ENCODE measurements at places on chromosomes 5 and 9.

DNA sequence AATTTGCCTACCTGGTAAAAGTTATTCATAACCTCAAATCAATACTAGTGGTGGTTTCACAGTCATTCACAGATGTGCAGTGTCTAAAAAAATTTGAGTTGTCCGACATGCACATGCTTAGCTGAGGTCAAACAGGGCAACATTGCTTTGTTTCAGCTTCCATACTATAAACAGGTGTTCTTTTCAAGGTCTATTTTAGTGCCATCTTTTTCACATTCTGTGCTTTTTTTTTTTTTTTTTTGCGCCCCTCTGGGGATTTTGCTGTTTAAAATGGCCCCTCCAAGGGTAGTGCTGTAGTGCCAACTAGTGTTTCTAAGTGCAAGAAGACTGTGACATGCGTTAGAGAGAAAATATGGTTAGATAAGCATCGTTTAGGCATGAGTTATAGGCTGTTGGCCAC is 14.5 kb downstream of the PHAX start:
- no peak for DNase-seq

DNA sequence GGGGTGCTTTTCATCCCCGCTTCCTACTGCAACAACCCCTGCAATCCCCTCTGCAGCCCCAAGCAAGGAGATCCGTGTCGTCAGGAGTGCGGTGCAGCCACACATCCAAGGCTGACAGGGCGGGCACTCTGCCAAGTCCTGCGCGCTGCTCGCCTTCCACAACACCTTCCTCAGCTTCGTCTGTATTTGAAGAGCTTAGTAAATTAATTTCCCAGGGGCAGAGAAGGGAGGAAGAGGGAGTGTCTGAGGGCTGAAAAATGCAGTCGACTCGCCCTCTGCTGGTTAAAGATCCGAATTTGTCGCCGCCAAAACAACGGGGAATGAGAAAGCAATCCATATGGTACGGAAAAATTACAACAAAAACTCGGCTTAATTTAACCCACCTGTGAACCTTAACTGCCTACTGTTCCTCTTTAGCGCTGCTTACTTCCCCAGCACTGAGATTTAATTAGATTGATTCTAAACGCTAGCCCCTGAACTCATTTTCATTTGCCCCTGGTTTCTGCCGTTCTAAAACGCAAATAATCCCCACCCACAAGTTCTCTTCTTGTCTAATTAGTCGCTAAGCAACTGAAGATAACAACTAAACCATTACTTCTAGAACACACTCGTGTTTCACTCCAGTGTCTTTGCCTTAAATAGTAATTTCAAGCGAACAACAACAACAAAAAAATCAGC is 10.9 kb upstream of the PCDHB1 start:
- DNase-seq = peak; percentile 81

GRCh38 chr9:77944556-77945243 is 86.9 kb downstream of the GNAQ start:
- DNase-seq = no peak

- DNase-seq = no peak
Observed at GRCh38 chr5:50853151-50853550, 186.7 kb downstream of the PARP8 start.

DNA sequence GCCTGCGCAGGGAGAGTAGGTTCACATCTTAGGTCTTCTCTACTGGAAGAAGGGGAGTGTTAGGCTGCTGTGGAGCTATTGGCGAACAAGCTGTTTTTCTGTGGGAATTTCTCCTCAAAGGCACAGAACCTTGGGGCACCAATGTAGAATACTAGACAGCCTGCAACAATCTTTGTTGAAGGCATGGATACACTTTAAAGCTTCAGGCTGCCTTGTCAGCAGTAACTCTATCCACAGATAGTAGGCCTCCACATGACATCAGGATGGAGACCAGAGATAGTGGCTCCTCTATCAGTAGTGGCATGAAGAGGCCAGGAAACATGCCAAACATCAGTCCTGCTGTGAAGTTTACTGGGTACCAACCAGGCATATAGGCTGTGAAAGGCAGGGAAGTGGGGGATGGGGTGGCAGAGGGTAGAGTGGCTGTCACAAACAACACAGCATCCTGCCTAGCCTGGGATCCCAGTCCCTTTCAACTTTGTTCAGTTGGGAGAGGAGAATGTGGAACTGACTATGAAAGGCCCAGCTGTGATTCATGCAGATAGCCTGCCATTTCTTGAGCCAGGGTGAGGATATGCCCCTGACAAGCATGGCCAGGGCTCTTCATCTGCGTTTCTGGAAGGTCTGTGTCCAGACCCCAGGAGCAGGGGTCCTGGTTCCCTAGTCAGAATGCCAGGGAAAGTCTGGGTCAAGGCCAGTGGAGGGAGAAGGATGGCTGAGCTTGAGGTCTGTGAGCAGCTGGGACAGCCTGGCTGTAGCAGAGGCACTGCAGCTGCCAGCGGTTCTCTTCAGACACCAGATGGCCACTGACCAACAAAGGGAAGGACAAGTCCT is 1.0 kb upstream of the HK3 start:
- no peak for DNase-seq

DNA sequence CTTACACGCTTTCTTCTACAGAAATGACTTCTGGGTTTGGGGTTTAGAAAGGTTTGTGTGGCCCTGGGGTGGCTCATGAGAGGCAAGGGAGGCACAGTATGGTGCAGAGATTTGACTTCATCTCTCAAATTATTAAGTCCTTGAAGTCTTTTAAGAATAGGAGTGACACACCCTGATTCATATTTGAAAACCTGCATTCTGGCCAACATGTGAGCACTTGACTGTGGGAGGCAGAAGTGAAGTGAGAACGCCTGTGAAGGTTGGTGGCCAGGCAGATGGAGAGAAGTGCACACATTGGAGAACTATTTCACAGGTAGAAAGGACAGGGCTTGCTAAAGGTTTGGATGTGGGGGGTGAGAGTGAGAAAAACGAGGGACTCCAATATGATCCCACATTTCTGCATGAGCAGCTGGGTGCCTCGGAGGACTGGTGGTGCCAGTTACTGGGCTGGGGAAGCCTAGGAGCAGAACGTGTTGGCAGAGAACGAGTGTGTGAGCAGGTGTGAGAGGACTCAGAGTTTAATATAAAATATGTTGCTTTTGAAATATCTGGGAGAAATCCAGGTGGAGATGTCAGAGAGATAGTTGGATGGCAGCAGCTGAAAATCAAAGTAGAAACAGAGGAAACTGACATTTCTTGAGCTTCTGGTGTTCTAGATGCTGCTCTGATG is 240.0 kb upstream of the ADAMTSL1 start:
- no peak for DNase-seq

DNA sequence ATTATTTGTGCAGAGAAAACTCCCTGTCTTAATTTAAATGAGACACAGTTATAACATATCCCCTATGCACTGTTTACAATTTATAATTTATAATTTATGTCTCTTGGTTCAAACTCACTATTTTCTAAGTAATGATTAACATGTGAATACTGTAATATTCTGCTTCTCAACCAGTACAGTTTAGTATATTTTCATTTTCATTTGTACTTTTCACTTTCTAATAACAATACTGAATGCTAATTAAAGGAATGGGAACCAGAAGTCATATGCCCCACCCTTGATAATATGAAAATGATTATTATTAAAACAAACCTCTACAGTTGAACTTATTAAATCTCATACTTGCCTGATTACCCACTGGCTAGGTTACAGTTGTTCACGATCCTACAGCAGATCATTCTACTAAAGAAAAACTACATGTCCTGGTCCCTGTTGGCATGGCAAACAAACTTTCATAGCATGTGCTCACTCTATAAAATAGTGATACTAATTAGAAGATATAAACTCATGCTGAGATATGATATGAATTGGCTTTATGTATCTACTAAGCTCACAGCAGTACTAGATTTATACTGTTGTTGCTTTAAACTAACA is 66.4 kb downstream of the POU5F2 start:
- DNase-seq = no peak

DNA sequence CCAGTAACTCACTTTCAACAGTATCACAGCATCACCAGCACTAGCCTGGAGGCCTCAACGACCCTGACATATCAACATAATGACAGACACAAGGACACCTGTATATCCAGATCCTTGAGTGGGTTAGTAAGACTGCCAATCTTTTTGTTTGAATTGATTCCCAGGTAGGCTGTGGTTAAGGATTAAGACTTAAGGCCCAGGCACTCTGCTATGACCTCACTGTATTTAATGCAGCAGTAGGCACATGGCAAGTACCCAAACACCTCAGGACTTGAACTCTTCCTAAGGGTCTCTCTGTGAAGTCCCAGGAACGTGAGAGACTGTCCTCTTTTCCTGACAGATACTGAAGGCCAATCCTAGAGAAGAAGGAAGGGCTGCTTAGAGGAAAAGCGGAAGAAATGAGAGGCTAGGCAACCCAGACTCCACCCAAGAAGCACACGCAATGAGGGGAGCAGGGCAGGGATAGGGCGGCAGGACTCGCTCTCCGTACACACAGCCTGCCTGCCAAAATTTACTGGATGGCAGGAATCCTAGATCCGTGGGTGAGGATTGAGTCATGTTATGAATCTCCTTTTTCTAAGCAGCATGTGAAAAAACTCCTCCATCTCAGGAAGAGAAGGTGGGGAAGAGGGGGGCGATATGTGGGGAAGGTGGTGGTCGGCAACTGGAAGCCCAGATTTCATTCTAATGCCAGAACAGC is 93.4 kb downstream of the SIL1 start:
- DNase-seq = peak; percentile 26

GRCh38 chr9:107105784-107106183 is 177.3 kb upstream of the RAD23B start:
- DNase-seq = no peak
